ENCODE measurements at places on chromosomes 3 and 15.

DNA sequence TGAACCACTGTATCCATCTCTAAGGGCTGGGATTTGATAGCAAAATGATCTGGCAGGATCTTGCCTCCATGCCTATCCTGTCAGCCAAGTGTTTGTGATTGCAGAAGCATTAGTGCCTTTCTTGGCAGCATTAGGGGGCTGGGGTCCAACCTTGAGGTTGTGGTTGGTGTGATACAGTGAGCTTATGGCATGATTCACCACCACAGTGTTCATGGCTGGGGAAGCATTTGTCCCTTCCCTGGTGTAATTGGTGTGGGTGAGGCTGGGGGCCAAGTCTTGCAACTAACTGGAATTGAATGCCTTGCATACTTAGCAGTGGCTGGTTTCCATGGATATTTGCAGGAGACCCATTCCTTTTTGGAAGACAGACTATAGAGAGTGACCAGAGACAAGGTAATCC lies 271.0 kb upstream of the TBL1XR1 start:
- DNase-seq: no peak

DNA sequence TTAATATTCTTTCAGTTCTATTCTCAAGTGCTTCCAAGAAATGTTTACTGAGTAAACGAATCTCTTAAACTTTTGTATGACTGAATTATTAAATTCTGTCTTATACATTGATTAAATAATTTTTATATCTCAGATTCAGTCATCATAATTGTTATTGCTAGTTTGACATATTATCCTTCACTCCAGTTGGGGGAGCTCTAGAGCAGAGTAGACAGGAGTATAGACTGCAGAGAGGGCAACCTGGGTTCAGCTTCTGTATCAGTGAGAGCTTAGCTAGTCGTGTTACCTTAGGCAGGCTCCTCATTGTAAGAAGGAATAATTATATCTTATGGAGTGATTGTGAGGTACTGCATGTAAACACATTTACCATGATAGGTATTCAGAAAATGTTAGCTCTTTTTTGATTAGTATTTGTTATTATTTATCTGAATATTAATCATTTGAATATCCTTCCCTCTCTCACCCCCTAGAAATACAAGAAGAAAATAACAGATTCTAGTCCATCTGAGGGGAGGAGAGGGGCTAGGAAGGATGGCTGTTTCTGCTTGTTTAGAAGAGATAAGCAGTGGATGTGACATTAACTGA lies 31.0 kb upstream of the ZCWPW2 start:
- peak; percentile 24 for DNase-seq

DNA sequence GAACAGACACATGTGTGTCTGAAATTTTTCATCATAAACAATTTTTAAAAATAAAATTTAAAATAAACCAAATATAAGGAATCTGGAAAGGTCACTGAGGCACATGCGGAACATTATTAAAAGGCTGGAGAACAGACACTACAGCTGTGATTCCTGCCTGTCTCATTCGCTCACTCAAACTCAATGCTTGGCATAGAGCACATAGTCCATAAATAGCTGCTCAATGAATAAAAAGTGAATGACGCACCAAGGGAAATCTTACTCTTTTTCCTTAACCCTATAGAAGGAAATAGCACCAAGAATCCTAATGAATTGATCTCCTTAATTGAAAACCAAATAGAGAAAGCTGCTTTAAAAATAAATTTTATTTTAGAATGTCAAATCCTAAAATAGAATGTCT lies 98.4 kb downstream of the FSIP1 start:
- no peak for DNase-seq

- no peak for DNase-seq
Measured at GRCh38 chr3:50028346-50028745, 60.4 kb upstream of the RBM5 start.

DNA sequence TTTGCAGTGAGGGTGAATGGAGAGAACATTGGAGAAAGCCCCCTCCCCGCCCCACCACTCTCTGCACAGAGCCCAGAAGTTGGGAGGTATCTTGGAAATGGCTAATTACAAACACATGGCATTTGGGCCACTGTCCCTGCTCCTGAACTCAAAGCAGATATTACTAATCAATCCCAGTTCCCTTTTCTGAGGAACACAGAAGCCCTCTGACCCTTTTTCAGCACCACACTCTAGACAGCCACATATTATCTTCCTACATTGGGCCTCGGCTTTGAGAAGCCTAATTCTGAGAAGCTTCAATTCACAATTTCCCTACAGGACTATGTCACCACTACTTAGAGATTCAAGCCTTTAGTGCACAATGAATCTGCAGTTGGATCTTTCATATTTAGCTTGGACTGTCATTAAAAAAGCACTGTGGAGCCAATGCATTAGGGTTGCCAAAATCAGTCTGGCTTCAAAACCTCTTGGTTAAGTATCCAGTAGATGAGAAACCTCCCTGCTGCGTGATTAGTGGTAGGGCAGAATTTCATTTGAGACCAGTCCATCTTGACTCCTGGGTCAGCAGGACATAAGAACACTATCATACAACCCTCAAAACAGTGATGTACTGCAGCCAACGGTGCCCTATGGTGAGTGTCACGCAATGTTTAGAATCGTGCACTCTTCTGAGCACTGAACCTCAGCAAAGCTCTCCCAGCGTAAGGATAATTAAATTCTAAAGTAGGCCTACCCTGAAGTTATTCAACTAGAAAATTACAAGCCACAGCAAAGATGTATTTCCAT lies 26.1 kb downstream of the MGLL start:
- no peak for DNase-seq

DNA sequence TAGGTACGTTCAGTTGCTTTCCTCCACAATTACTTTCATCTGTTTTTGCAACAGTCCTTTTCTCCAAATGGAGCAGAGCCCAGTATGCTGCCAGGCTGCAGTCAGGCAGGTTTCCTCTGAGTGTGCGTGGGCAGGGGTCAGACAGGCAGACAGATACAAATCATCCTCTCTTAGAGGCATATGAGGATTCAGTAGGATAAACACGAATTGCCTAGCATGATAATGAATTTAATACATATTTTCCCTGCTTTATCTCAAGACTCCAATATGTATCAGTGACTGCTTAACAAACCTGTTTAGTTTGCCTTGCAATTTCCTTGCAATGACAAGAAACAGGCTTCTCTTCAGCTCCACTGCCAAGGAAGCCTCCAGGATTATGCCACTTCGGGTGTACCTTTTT lies 140.7 kb upstream of the NR2E3 start:
- no peak for DNase-seq

DNA sequence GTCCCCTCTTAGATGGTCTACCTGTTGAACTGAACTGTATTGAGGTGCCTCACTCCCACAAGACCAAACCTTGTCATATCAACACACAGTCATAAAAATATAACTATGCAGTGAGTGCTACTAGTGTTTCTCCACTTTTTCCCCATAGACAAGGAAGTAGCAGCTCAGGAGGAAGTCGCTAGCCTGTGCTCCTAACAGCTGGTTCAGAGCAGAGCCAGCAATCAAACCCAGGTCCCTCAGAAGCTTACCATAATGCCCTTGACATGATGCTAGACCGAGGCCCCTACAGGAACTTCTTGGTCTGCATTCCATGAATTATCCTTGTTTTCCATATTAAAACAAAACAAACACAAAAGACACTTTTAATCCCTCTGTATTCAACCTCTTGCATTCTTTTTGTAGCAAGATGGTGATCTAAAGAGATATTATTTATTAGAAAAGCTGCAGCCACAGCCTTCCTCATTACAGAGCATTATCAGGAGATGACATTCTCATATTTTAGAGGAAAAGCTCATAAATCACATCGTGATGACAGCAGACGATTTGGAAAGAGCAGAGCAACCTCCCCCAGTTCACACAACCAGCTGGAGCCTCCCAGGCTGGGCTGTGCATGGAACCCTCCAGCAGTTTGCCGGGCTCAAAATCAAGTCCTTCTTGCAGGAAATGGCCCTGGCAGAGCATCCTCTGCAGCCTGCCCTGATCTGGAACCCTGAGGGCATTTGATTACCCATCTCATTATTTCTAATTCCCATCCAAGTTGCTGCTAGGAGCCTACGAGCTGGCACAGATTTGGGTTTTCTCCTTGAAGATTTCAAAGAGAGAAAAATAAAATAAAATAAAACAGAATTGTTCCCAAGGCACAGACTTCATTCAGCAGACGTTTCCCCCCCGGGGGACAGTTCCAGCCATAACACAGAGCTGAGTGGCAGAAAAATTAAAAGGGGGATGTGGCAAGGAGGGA lies 118.8 kb downstream of the SRGAP3 start:
- DNase-seq: no peak

DNA sequence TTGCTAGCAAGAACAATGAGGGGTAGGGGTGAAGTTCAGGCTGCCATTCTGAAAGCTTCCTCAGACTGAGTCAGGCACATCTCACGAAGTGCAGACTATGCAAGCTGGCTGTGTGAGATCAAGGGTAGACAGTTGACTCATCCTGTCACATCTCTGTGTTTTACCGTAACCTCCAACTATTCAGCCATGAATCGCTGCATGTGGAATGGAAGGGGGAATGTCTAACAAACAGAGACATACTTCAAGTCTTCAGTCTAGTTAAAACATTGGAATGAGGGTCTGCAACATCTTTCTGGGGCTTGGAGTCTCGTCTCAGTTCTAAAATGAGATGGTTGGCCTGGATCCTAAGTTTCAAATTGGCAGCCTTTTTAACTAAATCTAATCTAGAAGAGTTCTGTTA lies 25.9 kb downstream of the AGTR1 start:
- no peak for DNase-seq

DNA sequence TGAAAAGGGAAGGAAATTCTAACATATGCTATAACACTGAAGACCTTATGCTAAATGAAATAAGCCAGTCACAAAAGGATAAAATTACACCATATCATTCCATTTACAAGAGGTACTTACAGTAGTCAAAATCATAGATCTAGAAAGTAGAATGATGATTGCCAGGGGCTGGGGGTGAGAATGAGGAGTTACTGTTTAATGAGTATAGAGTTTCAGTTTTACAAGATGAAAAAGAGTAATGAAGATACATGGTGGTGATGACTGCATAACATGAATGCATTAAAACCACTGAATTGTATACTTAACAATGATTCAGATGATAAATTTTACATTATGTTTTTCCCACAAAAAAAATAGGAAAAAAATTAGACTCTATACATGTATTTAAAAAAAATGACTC lies 152.6 kb downstream of the SCAPER start:
- peak; percentile 49 for DNase-seq

DNA sequence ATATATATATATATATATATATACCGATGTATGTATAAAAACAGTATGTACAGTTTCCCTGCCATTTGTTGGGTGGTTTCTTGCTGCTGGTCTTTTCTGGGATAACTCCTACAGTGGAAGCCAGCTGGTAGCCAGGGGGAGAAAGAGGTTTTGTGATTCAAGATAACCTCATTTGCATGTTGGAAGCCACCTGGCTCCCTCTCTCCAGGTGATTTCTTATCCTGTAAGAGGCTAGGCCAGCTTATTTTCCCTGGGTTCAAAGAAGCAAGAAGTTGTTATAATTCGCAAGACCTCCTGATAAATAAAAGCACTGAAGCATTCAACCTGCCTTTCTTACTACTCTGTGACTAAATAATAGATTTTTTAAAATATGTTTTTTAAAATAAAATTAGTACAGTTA lies 443.3 kb downstream of the VGLL3 start:
- no peak for DNase-seq

DNA sequence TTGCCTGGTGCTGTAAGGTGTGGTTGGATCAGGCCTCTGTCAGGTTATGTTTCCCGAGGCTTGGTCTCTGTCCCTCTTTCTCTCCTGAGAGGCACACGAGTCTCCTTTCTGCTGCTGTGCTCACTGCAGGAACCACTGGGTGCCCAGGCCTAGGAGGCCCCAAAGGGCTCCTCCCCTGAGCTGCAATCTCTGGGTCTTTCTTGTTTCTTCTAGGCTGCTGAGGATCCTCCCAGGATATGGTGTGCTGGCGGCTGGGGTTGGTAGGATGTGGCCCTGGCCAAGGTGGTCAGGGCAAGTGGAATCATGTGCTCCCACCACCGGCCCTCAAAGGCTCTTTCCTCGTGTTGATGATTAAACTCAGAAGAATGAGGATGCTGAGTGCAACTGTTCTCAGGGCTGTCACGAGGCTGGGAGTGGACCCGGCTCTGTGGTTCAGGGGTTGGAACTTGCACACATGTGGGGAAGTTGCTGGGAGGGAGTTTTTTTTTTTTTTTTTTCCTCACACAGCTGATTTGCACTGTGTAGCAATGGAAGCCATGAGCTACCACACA lies 43.6 kb upstream of the CTSH start:
- DNase-seq: no peak

DNA sequence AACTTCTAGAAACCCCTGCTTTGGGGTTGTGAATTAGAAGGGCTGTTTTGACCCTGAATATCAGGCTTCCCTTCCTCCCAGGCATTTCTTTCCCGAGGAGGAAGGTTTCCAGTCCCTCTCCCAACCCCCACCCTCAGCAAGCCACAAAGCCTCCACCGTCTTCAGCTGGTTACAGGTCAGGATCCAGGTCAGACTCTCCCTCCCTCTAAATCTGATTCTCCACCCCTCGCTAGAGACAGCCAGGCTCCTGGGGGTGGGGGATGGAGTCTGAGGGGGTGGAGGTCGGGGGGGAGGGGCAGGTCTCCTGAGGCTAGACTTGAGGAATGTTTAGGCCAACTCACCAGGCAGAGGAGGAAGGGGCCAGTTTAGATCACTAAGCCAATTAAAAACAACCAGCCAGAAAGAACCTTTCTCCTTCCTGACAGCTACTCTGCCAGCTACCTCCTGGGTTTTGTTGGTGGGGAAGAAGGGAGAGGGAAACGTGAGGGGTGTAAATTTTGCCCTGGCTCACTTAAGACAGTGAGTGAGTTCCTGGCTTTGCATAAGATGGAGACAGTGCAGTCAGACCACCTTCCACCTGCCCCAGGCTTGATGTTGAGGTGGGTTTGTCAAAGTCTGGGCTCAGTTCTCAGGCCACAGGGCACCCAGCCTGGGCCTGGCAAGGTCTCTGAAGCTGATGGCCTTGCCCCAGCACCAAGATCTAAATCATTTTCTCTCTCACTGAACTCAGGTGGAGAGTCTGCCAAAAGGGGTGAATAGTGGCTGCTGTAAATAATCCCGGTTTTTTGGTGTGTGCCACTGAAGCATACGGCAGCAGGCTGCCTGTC lies 19.5 kb downstream of the BMF start:
- DNase-seq: no peak

DNA sequence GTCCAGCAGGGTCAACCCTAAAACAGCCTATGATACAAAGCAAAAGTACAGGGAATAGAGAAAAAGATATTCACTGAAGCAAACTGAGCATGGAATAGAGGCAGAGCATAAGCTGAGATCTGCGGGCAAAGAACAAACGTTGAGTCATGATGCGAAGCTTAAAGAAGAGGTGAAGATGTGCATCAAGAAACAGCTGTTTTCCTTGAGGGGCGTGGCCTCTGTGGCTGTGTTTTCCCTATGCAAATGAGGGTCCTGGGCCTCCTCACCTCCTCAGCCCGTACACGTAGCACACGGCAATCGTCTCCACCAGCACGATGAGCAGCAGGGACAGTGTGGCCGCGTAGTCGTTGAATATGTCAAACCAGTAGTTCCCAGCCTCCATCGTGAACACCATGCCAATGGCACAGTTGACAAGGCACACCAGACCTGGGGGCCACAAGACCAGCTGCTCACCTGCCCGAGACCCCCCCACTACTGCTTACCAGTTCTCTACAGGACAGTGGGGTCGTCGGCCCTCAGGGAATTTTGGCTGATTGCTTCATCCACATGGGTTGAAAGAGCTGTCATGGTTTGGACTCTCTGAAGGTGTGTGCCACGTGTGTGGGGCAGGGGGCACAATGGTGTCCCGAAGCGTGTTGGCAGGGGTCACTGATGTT lies 33.6 kb downstream of the SLC6A20 start:
- DNase-seq: no peak

GRCh38 chr3:123610331-123610730 lies 25.5 kb upstream of the HACD2 start:
- no peak for DNase-seq
